ENCODE measurements at places on chromosomes 16 and 17.

- ATAC-seq = no peak
Observed at GRCh38 chr16:46613352-46613751, 7.8 kb downstream of the SHCBP1 start.

DNA sequence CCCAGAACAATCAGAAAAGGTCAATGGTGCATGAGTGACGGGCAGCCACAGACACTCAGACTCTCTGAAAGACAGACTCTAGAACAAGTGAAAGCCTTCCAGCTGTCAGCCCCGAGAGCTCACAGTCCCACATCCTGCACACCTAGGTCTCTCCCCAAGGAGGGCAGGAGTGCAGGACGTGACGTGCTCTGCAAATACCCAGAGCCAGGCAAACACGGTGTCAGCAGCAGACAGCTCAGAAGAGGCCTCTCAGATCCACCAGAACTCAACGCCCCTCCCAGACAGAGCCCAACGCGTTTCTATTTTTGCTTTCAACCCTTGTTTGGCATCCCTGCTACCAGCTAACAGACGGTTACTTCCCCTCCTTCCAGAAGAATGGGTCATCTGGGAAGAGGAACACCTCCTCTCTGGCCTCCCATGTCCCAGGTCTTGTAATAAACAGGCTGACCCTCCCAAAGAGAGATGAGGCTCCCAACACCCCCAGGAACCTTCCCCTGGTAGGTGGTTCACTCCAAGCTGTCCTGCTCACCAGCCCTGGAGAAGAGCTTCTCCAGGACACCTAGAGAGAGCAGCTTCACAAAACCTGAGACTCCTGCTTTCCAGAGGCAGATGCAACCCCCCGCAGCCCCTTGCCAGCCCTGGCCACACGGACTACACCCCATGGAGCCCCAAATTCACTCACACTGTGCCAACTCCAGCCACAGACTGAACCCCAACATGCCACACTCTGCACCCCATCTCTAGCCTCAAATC, 7.6 kb downstream of the PITPNM3 start:
- peak; percentile 87 for ATAC-seq

DNA sequence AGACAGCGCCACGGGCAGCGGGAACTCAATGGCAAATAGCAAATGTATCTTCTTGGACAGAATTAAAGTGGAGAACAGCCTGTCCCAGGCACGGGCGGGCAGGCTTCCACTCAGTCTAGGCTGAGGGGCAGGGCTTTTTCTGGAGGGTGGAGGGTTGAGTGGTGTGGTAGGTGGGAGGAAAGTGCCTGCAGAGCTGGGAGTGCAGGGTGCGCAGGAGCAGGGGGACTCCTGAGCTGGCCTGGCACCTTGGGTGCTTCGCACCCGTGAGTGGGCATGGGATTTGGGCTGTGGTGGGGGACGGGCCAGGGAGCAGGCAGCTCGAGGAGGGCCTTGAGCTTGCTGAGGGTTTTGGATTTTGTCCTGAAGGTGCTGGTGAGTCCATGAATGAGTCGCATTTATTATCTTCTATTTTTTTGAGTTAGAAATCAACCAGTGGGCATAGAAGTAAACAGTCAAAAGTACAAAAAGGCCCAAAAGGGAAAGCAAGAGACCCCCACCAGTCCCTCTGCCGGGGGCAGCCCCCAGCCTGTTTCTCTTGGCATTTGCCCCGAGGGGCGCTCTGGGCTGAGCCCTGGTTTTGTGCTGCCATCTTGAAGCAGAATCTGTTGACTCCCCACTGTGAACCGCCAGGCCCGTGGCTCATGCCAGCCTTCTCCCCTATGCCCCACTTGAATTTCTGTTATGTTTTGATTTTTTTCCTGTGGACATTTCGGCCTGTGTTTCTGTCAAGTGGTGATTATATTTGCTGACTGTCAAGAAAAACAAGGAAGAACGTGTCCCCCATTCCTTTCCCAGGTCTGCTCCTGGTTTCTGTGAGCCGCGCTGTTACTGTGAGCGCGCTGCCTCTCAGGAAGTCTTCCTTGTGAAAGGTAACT, 8.2 kb downstream of the ADORA2B start:
- no peak for ATAC-seq

DNA sequence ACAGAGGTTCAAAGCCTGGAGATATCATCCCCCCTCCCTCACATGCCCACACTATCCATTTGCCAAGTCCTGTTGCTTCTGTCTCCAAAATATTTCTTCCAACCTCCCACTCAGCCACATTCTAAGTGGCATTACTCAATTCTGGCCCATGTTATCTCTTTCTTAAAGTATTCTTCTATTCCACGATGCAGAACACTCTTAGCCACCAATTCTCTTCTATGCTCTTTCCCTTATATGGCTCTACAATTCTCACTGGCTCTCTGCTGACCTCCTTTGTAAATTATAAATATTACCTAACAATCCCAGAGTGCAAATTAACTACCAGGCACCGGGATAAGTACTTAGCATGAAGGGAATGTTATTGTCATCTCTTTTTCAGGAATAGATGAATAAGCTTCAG, 82.4 kb downstream of the KCNJ2 start:
- ATAC-seq = no peak

DNA sequence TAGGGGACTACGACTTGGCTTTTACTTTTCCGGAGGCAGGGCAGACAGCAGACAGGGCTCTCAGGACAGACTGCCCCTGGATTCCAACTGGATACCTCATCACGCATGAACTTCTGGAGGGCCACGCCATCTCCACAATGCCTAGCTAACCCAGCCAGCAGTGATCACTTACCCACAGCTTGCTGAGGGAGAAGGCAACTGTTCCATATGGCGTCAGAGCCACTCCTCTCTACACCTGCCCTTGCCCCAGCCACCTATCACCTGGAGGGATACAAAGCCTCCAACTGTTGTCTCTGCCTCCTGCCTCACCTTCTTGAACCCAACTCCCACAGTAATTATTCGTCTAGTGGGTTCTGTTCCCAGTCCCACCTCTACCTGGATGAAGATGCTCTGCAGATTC, 8.8 kb downstream of the MYO19 start:
- ATAC-seq = no peak

GRCh38 chr16:65523283-65523944, 401.6 kb upstream of the CDH11 start:
- no peak for ATAC-seq

GRCh38 chr16:11047939-11048800, 103.8 kb downstream of the CLEC16A start:
- no peak for ATAC-seq

- ATAC-seq = peak; percentile 52
Observed at GRCh38 chr17:38605411-38605840, 326 bp downstream of the SRCIN1 start.

GRCh38 chr16:89031715-89032659, 55.0 kb upstream of the CBFA2T3 start:
- peak; percentile 66 for ATAC-seq

- no peak for ATAC-seq
Observed at GRCh38 chr17:34565713-34566112, 13.7 kb upstream of the TMEM132E start.

DNA sequence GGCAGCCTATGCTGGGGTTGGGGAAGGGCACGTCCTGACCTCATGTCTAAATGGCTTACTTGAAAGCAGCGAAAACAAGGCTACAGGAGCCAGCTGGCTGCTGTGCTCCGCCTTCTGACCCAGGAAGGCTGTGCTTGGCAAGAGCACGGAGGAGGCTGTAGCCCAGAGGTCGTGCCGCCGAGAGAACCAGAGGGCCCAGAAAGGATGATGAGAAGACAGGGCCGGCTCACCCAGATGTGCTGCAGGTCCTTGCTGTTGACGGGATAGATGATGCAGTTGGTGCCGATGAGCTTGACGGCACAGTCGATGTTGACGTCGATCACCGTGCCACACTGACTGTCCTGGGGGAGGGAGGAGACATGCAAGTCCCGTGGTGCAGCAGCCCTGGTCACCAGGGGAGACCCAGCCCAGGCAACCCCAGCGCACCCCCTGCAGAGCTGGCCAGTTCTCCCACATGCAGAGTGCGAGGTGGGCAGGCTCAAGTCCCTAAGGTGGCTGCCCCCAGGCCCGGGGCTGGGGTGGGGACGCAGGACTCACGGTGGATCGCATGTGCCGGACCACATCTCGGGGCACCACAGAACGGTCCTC, 20.7 kb downstream of the SPHK1 start:
- ATAC-seq = peak; percentile 58

DNA sequence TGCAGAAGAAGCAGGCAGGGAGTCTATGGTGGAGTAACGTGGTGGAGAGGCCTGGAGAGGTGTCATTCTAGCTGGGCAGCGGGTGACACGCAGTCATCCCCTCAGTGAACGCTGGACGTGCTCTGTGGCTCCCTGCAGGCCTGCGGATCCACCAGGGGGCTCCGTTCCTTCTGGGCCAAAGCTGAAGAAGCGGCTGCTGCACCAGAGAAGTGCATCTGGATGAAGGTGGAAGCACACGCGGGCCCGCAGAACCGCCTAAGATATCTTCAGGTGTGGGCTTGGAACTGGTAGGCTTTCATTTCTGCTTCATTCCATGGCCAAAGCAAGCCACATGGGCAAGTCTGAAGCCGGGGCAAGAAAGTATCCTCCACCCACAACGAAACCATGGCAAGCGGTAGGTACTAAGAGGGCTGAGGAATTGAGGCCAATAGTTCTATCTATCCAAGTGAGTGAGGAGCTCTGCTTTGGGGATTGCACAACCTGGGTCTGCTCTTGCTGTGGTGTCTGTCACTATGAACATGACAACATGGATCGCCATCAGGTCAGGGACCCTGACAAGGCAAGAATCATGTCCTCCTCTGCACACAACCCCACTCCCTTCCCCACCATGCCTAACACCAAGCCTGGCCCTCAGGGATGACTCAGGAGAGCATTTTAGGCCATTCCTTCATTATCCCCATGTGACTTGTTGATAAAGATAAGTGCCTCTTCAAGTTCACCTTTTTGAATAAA, 78.9 kb upstream of the FBXO47 start:
- no peak for ATAC-seq

DNA sequence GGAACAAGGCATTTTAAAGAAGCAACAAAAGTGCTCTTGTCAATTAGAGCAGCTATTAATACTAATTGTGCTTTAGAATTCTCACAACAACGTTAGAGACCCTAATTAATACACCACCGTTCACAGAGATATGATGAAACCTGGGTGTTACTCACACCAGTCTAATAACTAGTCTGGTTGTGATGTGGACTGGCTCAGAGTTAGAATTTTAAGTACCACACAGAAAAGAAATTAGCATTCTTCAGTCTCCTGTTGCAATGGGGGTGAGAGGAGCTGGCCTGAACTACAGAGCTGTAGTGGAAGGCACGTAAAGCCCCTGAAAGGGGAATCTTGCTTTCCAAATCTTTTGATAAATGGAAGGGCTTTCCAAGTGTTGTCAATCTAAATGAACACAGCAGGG, 240.8 kb upstream of the TOX3 start:
- ATAC-seq = no peak

DNA sequence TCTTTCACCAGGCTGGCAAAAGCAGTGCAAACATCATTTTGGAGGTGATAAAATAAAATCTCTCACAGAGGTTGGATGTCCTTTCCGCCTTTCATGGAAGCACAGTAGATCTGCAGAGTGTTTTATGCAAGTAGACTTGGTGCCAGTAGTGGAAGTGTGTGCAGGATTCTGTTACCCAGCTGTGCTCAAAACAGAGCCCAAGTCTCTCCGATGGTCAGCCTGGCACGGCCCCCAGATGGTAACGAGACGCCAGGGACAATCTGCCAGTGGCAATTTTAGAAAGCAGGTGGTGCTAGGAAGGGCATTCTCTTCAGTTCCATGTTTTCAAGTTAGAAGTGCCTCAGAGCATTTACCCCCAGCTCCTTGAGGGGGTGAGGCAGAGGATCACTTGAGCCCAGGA, 1.5 kb upstream of the MTHFSD start:
- ATAC-seq = no peak

DNA sequence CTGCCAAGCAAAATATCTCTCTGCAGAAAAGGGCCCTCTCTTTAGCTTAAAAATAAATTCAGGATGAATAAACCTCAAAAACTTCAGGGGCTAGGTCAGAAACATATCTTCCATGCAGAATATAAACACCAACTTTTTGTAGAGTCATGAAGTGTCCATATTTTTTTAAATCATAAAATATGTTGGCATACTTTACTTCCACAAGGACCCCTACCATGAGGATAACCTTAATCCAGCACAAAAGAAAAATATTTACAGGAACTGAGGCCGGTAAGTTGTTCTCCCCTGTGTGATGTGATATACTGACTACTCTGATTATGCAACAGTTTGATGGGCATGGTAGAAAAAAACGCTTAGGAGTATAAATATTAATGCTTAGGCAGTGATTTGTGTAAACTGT, 264.8 kb upstream of the CDH11 start:
- ATAC-seq = no peak

DNA sequence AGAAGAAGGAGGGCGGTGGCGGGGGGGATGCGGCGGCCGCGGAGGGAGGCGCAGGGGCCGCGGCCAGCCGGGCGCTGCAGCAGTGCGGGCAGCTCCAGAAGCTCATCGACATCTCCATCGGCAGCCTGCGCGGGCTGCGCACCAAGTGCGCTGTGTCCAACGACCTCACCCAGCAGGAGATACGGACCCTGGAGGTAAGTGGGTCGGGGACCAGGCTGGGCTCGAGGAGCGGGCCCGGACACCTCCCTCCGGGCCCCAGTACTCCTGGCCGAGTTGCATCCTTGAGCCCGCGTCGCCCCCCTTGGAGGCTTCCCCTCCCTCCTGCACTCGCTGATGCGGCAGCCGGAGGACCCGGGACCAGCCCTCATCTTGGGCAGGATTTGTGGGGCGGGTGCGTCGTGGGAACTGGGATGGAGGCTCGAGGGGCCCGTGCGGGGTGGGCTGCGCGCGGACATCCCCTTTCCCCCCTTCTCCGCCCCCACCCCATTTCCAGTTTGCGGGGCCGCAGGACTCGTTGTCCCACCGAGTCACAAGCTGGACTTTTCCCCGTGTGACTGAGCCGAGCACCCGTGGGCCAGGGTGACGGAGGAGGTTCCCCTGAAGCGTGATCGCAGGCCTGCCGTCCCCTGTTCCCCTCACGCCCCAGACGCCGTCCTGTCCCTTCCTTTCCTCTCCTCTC, 572 bp downstream of the KSR1 start:
- ATAC-seq = no peak

GRCh38 chr17:21249920-21250703, 3.1 kb downstream of the NATD1 start:
- ATAC-seq = no peak

DNA sequence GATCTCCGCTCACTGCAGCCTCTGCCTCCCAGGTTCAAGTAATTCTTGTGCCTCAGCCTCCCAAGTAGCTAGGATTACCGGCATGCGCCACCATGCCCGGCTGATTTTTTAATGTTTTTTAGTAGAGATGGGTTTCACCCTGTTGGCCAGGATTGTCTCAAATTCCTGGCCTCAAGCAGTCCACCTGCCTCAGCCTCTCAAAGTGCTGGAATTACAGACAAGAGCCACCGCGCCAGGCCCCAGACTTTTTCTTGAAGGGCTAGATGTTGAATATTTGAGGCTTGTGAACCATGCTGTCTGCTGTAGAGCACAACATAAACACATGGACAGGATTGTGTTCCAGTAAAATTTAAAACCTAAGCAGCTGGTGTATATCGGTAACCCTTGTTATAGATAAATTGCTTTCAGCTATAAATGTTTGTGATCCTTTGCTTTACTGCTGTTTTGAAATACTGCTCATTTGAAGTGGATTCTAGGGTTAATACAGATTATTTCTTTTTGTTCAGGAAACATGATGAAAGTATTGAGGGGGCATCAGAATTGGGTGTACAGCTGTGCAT, 12.4 kb downstream of the WSB1 start:
- no peak for ATAC-seq
